Adipocyte (in vitro differentiated cells): ENCODE measurements at places on chromosomes 16 and 17.
A peak's percentile ranks its signal among the peaks of the same experiment; 100 is the strongest.

GRCh38 chr17:34926661-34927060 lies 34.6 kb downstream of the CCT6B start:
- DNase-seq, result no peak

GRCh38 chr17:40399185-40399584 lies 18.5 kb downstream of the TOP2A start:
- DNase-seq, result peak; percentile 91

- no peak for DNase-seq
Measured at GRCh38 chr16:61887903-61888302, 148.3 kb downstream of the CDH8 start.

- peak; percentile 29 for DNase-seq
Measured at GRCh38 chr17:40023590-40024292, 8.5 kb downstream of the CSF3 start.

DNA sequence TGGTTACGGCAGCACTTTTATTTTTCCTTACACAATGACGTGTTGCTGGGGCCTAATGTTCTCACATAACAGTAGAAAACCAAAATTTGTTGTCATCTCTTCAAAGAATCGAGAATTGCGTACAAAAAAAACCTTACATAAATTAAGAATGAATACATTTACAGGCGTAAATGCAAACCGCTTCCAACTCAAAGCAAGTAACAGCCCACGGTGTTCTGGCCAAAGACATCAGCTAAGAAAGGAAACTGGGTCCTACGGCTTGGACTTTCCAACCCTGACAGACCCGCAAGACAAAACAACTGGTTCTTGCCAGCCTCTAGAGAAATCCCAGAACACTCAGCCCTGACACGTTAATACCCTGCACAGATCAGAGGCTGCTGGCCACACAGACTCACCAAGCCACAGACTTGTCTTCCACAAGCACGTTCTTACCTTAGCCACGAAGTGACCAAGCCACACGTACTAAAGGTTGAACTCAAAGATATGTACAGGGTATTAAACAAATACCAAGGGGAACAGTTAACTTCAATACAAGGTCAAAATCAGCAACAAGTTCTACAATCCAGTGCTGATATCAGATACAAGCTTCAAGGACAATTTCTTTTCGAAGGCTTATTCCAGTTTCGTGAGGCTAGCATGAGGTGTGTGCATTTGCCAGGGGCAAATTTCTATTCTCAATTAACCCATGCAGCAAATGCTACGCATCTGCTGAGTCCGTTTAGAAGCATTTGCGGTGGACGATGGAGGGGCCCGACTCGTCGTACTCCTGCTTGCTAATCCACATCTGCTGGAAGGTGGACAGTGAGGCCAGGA lies 2.4 kb downstream of the ACTG1 start:
- DNase-seq, result peak; percentile 48

DNA sequence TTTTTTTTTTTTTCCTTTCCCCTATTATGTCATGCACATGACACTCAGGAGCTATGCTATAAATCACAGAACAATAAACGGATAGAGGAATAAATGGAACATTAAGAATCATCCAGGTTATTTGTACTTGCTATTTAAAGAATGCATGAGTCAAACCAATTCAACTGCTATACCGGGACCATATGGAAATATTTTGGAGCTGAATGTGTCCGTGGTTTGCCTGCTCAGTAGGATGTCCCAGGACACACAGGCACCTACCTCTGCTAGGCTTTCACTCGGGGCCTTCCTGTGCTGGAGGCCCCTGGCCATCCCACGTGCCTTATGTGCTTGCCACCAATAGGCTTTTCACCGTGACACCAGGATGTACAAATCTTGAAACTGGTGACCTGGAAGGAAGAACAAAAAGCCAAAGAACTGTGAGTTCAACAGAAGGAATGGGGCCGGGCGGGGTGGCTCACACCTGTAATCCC lies 15.3 kb upstream of the SEC14L1 start:
- DNase-seq, result peak; percentile 66

DNA sequence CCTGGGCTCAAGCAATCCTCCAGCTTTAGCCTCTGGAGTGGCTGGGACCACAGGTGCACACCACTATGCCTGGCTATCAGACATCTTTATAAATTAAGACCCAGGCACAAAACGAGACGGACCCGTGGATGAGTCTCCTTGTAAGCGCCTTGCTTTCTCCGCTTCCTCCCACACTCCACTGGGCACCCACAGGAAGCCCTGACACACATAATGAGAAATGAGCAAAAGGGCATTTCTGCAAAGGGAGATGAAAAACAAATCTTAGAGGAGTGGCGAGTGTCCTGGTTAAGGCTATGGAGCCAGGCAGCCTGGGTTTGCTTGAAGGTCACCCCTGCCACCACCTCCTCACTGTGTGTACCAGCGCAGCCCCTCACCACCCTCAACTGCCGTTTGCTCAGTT lies 56.3 kb downstream of the XYLT1 start:
- DNase-seq, result no peak

GRCh38 chr16:84976644-84977400 lies 34.5 kb downstream of the ZDHHC7 start:
- DNase-seq, result no peak

DNA sequence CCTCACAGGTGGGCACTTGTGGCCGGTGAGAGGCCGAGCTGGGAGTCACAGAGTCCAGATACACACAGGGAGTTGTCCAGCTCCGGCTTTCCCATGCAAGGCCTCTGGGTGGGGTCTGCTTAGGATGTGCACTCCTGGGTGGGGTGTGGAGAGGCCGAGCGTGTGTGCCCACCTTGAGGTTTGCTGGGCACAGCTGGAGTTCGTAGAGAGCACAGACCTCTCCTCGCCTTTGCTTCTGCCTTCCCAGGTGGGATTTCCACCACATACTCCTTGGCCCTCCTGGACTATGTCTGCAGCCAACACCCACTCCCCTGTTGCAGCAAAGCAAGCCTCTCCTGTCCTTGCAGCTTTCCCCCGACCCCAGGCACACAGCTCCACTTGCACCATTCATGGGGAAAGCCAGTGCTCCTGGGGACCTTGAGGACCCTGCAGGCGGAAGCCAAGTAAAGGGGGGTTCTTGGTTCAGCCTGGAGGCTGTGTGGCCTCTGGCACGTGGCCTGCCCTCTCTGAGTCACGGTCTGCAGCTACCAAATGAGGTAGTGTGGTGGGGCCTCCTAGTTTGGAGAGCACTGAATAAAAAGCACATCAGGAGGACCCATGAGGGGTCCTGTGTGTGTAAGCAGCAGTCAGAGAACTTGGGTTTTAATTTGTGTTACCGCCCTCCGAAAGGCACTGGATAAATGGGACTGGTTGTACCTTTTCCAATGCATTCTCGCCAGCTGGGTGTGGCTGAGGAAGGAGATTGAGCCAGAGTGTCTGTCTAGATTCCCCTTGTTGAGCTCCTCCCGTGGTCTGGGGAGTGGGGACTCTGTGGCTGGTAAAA lies 31.5 kb downstream of the MPRIP start:
- peak; percentile 24 for DNase-seq

GRCh38 chr17:57928928-57929327 lies 26.3 kb downstream of the CUEDC1 start:
- no peak for DNase-seq

DNA sequence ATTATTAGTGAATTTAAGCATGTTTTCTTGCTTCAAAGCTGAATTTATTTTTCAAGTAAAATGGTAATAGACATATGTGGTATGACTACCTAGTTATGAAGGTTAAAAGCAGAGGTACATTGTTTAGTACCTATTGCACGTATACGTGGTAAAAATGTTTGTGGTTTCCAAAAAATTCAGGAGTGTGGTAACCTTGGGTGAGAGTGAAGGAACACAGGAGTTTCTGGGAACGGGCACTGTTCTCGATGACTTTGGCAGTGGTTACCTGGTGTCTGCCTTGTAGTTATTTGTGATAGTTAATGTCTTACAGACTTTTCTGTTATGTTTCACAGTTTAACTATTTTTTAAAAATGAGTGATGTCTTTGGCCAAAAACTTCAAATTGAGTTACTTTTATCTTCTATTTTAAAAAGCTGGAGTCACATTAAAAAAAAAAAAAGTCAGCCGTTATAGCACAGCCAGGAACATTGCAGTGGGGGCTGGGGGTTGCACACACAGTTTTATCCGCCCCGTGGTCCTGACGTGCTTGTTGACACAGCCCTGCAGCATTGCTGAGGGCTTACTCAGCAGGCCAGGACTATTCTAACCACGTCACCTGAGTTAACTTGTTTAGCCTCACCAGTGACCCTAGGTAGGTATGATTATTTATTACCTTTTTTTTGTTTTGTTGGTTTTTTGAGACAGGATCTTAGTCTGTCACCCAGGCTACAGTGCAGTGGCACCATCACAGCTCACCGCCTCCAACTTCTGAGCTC lies 10.9 kb downstream of the JPT2 start:
- no peak for DNase-seq

DNA sequence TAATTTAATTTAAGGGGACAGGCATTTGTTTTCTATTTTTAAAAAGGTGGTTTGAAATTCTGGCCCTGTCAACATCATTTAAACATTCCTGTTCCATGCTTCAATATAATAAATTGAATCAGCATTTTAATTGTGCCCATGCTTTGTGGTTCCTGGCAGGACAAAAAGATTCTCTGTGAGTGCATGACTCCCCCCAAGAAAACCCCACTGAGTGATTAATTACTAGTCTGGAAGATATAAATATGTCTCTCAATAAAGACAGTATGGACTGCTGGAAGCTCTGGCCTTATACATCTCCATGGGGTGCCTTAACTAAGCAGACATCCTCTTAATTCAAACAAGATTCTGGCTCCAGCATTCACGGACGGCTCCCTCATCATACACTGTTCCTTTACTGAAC lies 95.0 kb upstream of the PSMD7 start:
- DNase-seq, result no peak

DNA sequence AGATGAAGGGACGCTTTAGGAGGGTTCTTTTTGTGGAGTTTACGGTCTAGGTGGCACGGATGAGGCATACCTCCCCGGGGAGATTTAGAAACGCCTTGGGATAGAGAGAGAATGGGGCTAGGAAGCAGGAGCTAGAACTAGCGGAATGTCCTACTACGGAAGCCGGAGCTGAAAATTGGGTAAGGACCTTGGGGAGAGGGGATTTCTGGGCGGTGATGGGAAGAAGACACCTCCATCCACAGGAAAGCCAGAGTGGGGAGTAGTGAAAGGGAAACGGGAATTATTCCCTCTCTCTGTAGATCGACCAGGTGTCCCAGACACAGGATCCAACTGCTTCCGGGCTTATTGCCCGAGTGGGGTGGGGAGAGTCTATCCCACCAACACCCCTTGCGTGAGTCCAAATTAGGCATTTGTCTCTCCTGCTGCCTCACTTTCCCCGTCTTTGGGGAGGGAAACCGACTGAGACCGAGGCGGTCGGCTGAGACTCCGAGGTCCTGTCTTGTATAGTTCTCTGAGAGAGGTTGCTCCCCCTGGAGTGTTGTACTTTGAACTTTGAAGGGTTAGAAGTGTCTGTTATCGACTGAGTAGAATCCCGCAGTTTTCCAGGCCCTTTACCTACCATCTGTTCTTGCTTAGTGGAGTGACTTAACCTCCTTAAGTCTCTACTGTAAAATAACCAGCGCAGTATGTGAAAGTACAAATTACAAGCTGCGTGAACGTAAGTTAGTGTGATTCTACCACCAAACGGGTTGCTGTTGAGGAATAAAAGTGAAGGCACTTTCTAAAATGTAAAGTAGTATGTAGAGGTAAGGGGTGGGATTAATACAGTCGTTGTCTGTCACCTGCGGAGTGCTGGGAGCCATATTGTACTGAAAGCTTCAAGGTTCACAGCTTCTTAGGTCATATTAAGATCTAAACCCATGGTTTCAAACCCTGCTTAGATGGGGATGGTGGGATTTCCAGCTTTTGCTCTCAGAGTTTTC lies 1.0 kb downstream of the RSPRY1 start:
- peak; percentile 64 for DNase-seq

- no peak for DNase-seq
Measured at GRCh38 chr17:19401321-19402010, 9.6 kb upstream of the RNF112 start.

- no peak for DNase-seq
Measured at GRCh38 chr17:83122834-83123233, 43.4 kb downstream of the METRNL start.

DNA sequence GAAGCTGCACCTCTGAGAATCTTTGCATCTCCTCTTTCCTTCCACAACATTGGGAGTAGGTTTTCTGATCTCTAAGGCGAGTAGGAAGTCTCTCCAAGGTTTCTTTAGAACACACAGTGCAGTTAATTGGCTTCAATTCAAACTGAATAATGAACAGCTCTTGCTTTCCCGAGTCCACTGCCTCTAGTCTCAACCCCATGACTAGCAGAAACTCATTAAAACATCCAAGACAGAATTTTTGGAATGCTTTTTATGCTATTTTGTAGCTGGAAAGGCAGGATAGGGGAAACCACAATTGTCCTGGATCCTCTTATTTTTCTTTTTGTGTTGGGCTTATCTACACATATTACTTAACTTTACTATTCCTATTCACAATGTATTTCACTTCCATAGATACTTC lies 206.6 kb downstream of the CDH8 start:
- DNase-seq, result no peak

- DNase-seq, result no peak
Measured at GRCh38 chr17:19407601-19408345, 3.3 kb upstream of the RNF112 start.

DNA sequence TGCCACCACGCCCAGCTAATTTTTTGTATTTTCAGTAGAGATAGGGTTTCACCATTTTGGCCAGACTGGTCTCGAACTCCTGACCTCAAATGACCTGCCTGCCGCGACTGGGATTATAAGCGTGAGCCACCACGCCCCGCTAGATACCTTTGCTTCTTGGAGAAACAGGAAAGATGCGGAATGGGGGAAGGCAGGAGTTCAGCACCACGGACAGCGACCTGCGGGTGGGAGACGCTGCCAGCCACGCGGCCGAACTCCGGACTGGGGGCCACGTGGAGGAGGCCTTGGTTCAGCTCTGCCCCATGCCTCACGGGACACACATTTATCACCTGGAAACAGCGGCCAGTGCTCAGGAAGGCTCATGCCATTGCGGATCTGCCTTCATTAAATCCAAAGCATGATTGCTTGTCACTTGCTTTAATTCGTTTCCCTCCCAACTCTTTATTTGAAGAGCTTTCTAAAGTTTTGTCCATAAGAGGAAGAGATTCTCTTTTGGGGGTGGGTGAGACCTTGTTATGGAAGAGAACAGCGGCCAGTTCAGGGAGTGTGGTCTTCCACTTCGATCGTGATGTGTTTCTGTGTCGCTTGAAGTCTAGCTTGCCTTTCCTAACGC lies 219.9 kb downstream of the ENGASE start:
- peak; percentile 39 for DNase-seq

DNA sequence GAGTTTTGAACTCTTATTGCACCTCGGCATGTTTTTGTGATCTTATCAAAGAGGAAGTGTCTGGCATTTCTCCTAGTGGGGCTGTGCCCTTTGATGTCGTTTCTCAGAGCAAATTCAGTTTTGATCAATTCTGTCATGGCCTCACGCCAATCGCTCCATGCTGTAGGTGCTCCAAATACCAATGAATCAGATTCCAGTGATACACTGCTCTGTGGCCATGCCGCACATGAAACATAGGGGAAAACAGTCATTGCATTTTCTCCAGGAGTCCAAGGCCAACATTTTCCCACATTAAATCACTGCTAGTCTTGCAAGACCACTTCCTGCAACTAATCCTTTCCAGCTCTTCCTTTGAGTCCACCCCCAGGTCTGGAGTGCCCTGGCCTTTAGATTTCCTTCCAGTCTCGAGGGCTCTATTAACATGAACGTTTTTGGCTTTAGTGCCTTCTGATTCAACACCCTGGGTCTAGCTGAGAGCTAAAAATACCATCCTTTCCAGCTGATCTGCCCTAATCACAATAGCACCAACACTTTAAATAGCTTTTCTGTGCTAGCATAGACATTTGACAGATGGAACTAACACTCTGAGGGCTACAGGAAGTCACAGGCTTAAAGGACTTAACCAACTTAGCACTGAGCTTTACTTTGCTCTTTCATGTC lies 18.2 kb upstream of the RASL10B start:
- peak; percentile 80 for DNase-seq
